ENCODE measurements at places on chromosomes 7 and 10.

GRCh38 chr7:90625562-90625961 is 29.4 kb downstream of the CDK14 start:
- peak; percentile 50 for DNase-seq

GRCh38 chr10:128576336-128576735 is 450.1 kb upstream of the MKI67 start:
- DNase-seq, result no peak

- DNase-seq, result no peak
Measured at GRCh38 chr10:8438603-8439002, 384.1 kb downstream of the GATA3 start.

DNA sequence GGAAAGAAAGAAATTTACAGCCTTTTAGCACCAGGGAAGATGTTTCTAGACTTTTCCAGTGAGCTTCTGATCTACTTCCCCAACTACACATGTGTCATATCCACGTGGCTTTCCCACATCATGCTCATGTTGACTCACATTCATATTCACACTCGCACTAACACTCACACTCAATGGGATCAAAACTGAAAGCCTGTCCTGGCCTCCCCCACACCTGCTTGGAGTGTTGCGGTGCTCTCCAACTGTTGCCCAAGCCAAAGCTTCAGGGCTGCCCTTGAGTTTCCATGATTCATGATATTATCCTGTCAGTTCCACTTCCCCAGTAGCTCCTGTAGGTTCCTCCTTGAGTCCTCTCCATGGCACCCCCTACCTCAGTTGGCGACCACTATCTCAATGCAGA is 444.4 kb downstream of the GATA3 start:
- no peak for DNase-seq

GRCh38 chr7:144830024-144830785 is 5.6 kb downstream of the TPK1 start:
- DNase-seq, result no peak

DNA sequence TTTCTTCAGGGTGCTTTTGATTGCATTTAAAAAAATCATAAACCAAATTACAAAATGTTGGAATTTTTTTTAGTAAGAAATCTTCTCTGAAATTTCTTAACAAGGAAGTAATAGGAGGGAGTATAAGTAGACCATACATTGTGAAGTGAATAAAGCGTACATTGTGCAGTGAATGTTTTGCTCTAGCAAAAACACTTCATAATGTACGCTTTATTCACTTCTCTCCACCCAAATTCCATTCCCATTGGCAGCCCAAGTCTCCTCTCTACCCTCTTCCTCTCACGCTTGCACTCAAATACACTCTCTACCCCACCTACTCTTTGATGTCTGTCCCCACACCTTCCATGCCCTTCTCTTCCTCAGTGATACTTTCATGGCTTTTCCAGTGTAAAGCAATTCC is 241.0 kb downstream of the PPP1R3A start:
- DNase-seq, result no peak

DNA sequence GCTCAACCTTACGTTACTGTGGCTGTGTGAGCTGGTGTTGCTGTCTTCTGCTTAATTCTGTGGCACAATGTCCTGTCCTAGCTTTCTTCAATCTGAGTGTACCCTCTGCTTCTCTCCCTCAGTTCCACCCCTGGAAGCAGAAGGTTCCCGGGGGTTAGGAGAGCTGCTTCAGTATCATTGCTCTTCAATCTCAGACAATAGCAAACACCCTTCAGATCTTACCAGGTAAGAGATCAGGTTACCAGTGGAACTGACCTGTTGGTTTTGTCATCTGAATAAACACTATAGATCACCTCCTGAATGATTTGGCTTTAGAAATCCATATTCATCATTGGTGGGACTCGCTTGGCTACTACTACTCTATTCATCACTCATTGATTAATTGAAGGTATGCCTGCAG is 48.4 kb downstream of the DNAJB9 start:
- no peak for DNase-seq

DNA sequence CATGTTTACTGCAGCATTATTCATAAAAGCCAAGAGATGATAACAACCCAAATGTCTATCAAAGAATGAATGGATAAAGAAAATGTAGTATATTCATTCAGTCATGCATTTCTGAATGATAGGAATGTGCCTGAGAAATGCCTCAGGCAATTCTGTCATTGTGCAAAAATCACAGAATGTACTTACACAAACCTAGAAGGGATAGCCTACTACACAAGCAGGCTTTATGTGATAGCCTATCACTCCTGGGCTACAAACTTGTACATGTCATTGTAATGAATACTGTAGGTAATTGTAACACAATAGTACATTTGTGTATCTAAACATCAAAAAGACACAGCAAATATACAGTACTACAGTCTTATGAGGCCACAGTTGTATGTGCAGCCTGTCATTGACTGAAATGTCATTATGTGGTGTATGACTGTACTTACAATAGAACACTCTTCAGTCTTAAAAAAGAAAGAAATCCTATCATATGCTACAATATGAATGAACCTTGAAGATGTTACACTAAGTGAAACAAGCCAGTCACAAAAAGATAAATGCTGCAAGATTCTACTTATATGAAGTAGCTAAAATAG is 141.8 kb upstream of the GPR22 start:
- no peak for DNase-seq

GRCh38 chr7:108528183-108528712 is 2.3 kb upstream of the PNPLA8 start:
- no peak for DNase-seq

- no peak for DNase-seq
Measured at GRCh38 chr10:5344746-5345145, 20.0 kb upstream of the UCN3 start.

GRCh38 chr7:34123316-34123715 is 218.0 kb downstream of the BMPER start:
- DNase-seq, result no peak

DNA sequence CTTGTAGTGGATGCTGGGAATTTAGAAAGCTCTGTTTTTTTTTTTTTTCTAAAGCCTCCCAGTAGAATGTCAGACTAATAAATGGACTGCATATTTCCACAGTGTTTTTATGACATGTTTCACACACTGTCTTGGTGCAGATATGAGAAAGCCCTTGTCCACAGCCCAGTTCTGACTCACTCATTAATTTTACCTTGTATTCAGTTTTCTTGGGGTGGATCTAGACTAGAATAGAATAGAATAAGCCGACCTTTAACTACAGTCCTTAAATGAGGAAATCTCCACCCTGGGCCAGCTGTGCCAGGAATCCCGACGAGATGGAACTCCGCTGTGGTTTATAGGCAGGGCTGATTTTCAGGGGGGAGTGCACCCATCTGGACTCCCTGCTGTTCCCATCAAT is 274.7 kb downstream of the NRG3 start:
- no peak for DNase-seq

- DNase-seq, result no peak
Measured at GRCh38 chr10:70675496-70676161, 3.3 kb downstream of the ADAMTS14 start.

DNA sequence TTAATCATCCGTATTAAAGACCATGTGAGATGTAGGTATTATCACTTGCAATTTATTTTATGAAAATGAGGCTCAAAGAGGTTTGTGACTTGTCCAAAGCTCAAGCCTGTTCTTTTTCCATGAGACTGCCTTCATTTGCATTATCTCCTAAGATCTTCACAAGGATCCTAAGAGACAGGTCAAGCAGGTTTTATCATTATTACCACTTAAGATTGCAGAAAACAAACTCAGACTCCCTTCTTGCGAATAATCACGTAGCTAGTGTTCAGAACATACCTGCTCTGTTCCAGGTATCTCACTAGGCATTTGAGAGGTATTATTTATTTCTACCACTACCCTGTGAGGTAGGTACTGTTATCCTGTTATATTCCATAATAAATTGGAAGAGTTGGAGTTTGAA is 64.8 kb downstream of the ZNRF2 start:
- no peak for DNase-seq

DNA sequence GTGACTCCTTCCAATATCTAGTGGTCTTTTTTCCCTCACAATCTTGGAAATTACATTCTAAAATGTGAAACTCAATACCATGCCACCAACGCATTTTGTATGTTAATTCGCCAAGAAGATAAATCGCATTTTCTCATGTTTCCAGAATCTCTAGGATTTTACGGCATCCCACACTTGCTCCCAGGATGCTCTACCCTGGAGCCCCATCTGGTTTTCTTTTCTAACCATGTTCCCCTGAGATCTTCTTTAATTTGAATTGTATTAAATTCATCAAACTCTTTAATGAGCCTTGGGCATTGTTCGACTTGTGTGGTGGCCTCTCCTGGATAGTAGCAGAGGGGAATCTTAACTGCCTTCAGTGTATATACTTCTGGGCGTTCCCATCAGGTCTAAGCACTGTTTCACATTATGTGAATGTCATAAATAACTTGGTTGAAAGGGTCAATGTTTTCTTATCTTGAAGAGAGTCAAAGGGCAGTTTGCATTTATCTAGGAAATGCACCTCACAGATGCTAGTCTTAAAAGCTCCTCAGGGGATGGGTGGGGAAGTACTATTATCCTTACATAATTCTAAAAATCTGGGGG is 169.1 kb upstream of the MEOX2 start:
- no peak for DNase-seq

DNA sequence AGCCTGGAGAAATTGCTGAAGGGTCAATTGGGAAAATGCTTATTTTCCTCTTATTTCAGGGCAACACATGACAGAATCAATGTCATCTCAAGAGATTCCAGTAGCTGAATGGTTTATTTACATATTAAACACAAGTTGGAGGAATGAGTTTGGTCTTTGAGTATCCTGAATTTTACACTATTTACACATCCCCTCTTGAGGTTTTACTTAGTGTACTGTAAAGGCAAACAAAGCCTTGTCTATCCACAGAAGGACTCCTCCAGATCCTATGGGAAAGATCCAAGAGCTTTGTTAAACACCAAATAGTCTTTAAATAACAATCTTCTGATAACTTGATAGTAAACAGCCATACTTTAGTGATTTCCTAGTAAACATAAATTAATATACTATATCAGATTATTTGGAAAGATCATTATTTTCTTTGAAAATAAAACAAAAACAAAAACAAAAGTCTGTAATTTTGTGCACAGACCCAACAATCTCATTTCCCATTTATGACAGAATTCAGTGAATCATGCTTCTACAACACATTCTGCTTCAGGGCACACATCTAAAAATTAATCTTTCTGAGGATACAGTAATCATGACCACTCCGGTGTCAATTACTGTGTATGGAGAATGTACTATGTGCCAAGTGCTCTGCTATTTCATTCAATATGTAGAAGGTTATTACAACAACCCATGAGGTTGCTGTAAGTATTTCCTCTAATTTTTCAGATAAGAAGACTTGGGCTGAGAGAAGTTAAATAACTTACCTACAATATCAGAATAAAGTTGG is 575.0 kb upstream of the LRRTM3 start:
- DNase-seq, result no peak

GRCh38 chr7:156095908-156096539 is 283.8 kb upstream of the SHH start:
- no peak for DNase-seq

GRCh38 chr7:49523870-49524269 is 249.6 kb upstream of the VWC2 start:
- no peak for DNase-seq

DNA sequence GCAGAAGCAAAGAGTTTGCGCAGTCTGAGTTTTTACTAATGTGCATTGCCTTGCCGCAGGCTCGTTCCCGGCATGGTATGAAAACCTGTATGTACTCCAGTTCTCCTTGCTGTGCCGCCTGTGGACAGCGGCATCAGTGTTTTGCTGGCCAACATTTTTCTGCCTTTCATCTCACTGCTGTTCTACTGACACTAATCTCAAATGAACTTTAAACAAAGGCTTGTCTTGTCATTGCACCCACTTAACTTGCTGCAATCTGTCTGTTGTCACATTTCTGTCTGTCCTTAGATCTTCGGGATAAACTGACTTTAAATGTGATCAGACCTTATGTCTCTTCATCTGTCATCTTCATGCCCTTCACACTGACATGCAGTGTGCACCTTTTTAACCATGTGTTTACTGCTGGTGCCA is 71.7 kb upstream of the ZNRF2 start:
- no peak for DNase-seq

DNA sequence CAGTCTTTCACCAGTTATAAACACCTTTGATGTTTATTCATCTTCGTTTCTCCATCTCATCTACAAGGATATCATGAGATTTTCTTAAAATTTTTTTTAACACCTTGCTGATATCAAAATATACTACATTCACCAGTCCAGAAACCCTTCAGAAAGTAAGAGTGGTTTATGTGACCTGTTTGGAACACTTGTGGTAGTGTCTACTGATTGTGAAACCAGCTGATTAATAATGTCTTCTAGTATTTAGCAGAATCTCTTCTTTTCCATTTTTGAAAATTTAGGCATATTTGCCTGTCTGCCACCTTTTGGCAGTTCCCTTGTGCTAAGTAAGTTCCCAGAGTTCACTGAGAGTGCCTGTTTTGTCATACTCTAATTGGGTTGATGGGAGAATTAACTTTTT is 18.5 kb downstream of the DLD start:
- DNase-seq, result no peak

DNA sequence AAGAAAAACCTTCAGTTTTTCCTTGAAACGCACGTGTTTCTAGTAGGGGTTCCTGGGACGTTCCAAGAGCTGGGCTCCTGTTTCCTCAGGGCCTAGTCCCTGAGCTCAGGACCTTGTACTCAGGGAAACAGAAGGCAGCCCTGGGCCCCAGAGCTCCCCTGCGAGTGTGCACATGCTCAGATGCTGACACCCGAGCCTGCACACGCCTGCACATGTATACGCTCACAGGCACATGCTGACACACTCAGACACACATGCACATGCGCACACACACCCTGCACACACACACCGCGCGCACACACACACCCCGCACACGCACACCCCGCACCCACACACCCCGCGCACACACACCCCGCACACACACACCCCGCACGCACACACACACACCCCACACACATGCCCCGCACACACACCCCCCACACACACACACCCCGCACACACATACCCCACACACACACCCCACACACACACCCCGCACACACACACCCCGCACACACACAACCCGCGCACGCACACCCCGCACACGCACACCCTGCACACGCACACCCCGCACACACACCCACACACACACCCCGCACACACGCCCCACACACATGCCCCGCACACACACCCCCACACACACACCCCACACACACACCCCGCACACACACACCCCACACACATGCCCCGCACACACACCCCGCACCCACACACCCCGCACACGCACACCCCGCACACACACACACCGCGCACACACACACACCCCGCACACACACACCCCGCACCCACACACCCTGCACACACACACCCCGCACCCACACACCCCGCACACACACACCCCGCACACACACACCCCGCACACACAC is 52.2 kb downstream of the CALML3 start:
- no peak for DNase-seq

DNA sequence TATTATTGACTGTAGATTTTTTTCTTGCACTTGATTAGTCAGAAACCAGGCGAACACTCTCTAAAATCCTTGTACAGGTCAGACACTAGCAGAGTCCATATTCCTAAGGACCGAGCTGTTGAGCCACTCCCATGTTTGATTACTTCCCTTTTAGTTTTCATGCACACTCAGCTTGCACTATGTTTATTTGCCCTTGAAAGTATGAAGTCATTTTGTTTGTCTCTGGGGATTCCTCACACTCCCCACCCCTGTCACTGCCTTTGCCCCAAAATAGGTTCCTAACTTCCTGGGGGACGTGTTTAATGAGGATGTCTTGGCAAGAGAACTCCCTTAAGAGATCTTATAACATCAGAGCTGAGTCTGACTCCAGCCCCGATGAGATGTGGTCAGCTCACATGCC is 182.1 kb downstream of the EVX1 start:
- DNase-seq, result no peak

Measured in endothelial cell (in vitro differentiated cells).